Ascending aorta (tissue), 2 donors: ENCODE measurements at places on chromosomes 2 and 18. TPM values are rescaled to one million over a fixed set of nuclear protein-coding genes. Genes with fewer than 3 reads are reported as not detected.

- DNase-seq, result no peak
Observed at GRCh38 chr2:40550085-40550484, 98.2 kb upstream of the SLC8A1 start.

- no peak for DNase-seq
Observed at GRCh38 chr2:170121689-170122088, 56.3 kb upstream of the MYO3B start.

- peak; percentile 44 for DNase-seq
Observed at GRCh38 chr2:20378891-20379519, 28.4 kb upstream of the PUM2 start.

GRCh38 chr2:22279541-22279940 lies 1105.4 kb upstream of the KLHL29 start:
- DNase-seq, result no peak

GRCh38 chr2:46601328-46601963 lies 122.1 kb downstream of the TMEM247 start:
- no peak for DNase-seq

- no peak for DNase-seq
Observed at GRCh38 chr2:187826023-187826422, 271.8 kb upstream of the TFPI start.

DNA sequence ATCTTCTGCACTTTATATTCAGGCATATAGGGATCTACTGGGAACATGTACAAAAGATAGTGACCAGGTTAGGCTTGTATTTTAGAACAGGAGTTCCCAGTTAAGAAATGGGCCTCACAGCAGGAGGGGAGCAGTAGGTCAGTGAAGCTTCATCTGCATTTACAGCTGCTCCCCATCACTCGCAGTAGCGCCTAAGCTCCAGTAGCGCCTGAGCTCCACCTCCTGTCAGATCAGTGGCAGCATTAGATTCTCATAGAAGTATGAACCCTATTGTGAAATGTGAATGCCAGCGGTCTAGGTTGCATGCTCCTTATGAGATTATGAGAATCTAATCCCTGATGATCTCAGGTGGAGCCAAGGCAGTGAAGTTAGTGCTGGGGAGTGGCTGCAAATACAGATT lies 224.4 kb upstream of the CYRIA start:
- DNase-seq, result no peak

DNA sequence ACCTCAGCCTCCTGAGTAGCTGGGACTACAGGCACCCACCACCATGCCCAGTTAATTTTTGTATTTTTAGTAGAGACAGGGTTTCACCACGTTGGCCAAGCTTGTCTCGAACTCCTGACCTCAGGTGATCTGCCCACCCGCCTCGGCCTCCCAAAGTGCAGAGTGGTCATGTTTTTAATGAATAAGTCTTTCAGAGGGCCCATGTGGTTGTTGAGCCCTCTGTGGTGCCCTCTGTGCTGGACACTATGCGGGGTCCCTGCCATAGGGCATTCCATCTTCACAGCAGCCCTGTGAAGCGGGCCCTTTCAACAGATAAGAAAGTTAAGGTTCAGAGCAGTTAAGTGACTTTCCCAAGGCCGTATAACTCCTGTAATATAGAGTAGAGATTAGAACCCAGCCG lies 25.9 kb downstream of the MYO7B start:
- DNase-seq, result peak; percentile 38

GRCh38 chr2:156191527-156191926 lies 141.0 kb downstream of the NR4A2 start:
- no peak for DNase-seq

DNA sequence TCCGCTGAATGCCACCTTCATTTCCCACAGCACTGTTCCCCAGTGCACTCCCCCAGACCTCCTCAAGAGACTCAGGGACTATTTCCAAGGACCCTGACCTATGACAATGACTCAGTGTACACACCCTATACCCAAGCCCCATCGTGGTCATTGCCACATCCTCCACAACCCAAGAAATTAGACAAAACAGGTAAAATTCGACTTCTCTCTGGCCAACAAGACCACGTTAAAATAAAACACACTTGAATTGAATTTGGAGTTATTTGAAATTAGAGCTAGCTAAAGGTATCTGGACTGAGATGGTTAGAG lies 126.4 kb upstream of the NCK2 start:
- no peak for DNase-seq

DNA sequence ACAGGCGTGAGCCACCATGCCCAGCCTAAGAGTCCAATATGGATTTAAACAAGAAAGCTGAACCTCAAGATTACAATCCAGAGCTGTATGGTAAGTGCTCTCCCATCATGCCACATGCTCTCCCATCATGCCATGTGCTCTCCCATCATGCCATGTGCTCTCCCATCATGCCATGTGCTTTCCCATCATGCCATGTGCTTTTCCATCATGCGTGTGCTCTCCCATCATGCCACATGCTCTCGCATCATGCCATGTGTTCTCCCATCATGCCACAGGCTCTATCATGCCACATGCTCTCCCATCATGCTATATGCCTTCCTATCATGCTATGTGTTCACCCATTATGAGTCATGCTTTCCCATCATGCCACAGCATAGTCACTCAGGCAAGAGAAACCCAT lies 20.7 kb downstream of the ADD2 start:
- DNase-seq, result no peak

DNA sequence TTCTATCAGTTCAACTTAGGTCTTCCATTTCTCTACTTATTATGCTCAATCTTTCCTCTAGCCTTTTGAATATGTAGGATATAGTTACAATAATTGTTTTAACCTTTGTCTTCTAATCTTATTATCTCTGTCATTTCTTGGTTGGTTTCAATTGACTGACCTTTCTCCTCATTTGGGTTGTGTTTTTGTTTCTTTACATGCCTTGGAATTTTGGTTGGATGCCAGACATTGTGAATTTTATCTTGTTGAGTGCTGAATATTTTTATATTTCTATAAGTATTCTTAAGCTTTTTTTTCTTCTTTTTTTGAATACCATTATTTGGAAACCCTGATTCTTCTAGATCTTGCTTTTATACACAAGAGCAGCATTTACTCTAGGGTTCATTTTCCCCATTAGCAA lies 30.7 kb upstream of the TMEM247 start:
- DNase-seq, result no peak

DNA sequence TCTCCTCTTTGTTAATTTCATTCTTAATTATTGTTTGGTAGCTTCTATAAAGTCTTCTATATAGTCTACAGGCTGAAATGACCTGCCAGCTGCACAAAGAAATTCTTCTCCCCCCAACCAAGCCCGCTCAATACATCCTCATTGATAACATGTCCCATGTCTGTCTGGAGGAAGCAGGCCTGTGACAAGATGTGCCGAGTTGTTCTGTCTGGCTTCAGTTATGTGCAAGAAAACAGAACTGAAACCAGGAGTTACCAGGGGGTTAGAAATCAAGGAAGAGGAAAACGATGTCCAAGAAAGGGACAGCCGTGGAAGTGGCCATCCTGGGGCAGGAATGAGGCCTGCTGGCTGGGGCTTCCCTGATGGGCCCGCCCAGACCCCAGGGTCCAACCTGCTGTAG lies 57.6 kb downstream of the MTCL1 start:
- no peak for DNase-seq

DNA sequence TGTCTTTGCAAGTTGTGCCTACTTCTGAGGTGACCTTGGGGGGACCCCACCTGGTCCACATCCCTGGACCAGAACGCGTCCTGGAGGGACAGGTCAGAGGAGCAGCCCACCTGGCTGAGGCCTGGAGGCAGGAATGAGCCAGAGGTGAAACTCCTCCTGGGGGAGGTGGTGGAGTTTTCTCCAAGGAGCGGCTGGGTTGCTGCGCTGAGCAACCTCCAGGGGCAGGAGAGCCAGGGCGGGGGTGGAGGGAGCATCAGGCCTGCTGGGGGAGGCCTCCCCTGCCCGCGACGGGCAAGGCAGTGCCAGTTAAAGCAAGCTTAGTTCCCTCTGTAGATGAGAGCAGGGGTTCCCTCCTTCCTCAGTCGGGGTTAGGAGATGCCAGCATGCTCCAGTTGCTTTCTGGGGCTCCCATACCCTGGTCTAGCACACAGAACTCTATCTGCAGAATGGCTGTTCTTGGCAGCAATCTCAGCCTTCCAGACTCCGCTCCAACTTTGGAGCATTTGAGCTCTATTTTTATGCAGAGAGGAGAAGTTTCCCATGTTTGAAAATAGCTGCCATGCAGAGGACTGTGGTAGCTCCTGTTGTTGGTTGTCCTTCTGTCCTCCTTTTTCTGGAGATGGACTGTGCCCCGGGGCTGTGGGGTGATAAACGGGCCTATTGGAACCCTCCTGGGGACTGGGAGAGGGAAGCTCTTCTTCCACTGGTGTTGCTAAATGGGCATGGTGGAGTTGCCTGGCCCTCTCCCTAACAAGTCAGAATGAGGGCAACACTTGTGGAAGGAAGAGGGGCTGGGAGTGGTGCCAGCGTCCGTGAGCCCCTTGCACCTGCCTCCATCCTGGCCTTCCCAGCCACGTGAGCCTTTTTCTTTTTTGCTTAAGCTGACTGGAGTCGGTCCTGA lies 39.1 kb downstream of the B3GNT2 start:
- DNase-seq, result no peak

DNA sequence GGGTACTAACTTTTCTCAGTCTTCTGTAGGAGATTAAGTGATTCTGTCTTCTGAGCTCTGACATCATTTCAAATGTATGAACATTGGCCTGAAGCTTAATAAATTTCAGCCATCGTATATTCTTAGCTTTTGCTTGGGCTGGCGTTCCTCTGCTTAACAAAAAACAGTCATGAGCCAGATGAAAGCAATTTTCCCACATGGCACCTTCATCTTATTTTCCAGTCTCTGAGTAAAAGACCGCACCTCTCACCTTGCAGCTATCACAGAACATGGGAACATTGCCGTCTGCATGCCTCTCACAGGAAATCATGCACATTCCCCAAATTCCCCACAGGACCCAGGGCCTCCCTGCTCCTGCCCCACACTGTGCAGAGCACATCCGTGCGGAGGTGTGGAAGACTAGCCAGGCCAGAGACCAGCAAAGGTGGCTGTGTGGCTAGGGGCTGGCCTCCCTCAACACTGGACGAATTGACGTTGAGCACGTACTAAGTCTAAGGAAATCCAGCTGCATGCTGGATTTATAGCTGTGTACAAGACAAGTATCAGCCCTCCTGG lies 531.8 kb upstream of the ID2 start:
- DNase-seq, result no peak

DNA sequence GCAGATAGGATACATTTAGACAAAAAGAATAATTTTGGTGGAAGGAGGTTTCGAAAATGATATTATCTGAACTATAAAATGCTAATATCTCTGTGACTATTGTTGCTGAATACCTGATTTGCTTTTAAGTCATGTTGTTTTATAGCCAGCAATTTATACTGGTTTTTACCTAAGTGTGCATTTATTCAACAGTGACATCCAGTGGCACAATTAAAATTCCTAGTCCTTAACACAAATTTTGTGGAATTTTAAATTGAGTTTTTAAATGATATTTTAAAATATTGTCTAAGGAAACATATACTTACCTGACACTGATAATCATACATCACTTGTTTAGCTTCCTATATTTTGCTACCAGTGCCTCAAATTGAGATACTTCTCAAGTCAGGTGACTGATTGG lies 144.8 kb downstream of the ARHGAP28 start:
- no peak for DNase-seq

DNA sequence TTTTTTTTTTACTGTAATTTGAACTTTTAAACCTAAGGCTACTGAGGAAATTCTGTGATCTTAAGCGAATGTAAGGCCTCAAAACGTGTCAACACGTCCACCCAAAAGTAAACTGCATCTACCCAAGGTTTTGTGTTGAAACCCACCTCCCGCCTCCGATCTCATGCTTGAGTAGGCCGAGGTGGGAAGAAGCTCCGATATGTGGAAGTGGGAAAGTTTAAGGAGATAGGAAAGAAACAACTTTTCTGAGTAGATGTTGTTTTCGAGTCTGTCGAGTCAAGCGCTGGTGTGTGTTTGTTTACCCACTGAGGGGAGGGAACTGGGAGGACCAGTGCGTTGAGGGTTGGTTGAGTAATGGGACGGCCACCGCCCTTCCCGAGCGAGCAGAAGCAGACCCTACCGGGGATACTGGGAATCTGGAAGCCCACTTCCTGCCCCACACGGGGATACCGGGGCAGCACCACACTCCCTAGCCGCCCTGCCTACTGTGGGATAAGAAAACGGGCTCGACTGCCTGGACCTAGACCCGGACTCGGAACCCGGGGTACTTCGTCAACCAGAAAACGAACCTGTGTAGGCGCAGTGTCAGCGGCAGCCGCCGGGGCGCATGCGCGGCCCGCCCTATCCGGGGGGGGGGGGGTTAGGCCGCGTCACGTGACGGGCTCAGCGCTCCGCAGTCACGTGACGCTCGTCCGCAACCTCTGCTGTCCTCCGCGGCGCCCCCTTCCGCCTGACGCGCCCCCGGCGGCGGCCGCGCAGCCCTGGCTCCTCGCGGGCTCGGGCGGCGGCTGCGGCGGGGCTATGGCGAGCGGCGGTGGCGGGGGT lies at the start of gene RETREG2:
RETREG2 (plus strand) TSS at position 724 of the 825 bp plus-strand sequence; CDS start at position 802, 78 bp downstream.
- peak; percentile 34 for DNase-seq

DNA sequence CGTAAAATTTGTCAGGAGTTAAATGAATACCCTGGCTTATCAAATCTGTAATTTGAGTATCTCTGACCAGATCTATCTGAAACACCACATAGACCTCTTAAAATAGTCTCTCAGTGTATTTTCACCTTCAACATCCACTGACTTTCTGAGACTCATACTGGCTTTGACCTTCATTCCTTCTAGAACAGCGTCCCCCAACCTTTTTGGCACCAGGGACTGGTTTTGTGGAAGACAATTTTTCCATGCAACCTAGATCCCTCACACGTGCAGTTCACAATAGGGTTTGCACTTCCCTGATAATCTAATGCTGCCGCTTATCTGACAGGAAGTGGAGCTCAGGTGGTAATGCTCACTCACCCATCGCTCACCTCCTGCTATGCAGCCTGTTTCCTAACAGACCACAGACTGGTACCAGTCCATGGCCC lies 3.2 kb downstream of the NBAS start:
- DNase-seq, result no peak

GRCh38 chr2:201795607-201796477 lies 10.5 kb upstream of the CDK15 start:
- no peak for DNase-seq

DNA sequence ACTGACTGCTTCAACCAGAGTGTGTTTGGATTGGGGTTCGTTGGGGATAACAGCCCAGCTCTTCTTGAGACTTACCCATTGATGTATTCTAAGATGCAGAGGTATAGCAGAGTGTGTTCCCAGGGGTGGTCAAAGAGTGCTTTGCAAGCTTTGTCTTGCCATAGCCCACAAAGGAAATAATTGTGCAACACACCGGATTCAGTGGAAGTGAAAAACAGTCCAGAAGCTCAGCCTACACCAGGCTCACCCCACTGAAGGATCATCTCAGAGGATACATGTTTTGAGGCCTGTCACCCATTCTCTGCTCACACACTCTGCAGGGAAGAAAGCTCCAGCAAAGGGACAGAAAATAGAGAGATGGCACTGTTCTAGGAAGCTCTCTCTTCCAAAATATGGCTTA lies 9.6 kb downstream of the CACNB4 start:
- DNase-seq, result no peak

The STPG4 gene
- not detected for total RNA-seq

The BCL2 gene
- 20.5 TPM for total RNA-seq

The AGBL5 gene
- total RNA-seq, result 2.1 TPM

The ZFP36L2 gene
- total RNA-seq, result 148 TPM

The CNTNAP5 gene
- total RNA-seq, result not detected

The LONRF2 gene
- 7.6 TPM for total RNA-seq

The ZNF892 gene
- total RNA-seq, result 1.4 TPM
